ENCODE measurements at places on chromosomes 12 and 14.

DNA sequence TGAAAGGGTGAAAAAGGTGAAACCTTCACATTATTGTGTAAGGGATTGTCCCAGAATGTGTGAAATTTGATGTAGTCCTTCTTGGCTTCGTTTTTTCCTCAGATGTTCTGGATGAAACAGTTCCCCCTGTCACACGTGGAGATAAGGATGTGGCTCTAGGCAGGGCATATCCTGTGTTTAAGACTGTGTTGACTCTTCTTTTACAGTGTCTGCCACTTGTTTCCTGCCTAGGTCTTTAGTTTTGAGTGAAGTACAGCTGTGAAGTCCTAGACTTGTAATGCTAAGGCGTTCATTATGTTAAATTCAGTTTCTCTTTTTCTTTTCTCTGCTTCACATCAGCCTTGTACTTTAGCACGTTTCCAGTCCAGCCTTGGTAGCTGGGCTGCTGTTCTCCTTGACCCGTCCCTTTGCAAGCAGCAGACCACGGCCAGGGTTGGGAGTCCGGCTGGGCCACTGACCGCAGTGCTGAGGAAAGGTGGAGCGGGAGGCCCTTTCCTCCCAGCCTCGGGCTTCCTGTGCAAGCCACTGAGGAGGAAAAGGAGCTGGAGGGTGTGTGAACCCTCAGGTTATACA, 59.1 kb downstream of the RASSF3 start:
- no peak for DNase-seq

DNA sequence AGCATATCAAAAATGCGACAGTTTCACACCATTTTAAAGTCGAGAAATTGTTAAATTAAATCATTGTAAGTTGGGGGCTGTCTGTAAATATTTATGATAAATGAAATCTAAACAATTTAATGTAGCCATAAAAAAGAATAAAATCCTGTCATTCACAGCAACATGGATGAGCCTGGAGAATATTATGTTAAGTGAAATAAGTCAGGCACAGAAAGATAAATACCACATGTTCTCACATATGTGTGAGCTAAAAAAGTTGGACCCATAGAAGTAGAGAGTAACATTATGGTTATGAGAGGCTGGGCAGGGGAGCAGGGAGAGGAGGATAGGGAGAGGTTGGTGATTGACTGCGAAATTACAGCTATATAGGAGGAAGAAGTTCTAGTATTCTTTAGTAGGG, 135.9 kb downstream of the GARIN6 start:
- no peak for DNase-seq

GRCh38 chr14:32367516-32367915, 38.4 kb downstream of the AKAP6 start:
- no peak for DNase-seq

GRCh38 chr14:101495284-101495683, 66.0 kb upstream of the DIO3 start:
- DNase-seq = no peak

- DNase-seq = no peak
These were observed 2.2 kb downstream of the PAWR start for GRCh38 chr12:79688376-79689060.

DNA sequence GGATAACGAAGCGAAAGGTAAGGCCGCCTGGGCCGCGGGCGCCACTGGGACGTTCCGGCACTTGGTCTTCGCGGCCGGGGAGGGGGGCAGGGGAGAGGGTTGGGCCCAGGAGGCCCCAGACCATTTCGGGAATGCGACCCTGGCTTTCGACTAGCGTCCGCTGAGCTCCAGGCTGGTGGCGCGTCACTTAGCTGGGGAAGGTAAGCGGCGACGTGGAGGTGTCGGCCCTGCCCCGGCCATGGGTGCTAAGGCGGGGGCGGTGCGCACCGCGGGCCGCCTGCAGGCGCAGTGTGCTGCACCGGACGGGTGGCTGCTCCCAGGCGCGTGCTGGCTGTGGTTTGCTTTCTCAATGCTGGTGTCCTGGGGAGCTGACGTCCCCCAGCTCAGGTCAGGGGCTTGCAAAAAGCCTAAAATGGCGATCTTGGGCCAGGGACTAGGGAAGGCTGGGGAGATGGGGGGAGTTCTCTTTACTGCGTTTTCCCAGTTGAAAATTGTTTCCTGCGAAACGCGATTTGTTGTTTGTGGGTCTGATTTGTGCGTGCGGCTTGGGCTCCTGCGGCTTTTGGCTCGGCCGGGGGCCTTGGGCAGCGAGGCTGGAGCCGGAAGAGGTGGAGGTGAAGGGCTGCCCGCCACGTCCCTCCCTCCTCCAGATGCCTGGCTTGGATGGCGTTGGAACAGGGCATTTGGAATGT, 1.2 kb downstream of the HOXC10 start:
- no peak for DNase-seq

GRCh38 chr12:95736631-95737030, 53.9 kb downstream of the NTN4 start:
- no peak for DNase-seq

DNA sequence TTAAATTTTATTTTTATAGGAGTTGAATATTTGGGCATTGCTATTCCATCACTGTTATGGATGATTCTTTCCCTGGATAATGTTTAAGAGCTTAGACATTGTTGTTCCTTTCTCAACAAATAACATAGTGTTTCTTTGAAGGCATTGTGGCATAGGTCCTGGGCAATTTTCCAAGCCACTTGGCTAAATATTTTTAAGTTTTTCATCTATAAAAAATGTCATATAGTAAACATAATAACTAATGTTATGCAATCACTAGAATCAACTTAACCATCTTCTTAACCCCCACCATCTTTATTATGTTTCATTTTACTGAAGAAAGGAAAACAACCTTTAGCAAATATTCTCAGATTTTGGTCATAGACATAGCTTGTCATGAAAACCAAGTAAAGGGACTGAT, 600.6 kb upstream of the LMO3 start:
- no peak for DNase-seq

DNA sequence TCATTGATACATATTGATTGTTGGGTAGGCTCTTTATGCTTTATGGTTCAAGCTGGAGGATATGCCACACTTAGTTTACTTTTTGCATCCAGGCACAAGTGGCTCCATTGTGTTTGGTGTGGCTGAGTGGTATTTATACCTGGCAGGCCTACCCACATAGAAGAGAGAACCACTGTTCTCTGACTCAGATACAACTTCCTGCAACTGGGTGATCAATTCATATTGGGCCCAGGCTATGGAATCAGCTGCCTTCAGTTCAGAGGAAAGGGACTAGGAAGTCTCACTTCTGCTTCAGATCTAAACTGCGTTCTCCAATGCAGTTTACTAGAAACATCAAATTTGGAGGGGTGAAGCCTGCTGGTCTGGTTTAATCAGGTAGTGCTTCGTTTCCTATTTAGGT, 49.8 kb upstream of the LRRK2 start:
- DNase-seq = no peak

DNA sequence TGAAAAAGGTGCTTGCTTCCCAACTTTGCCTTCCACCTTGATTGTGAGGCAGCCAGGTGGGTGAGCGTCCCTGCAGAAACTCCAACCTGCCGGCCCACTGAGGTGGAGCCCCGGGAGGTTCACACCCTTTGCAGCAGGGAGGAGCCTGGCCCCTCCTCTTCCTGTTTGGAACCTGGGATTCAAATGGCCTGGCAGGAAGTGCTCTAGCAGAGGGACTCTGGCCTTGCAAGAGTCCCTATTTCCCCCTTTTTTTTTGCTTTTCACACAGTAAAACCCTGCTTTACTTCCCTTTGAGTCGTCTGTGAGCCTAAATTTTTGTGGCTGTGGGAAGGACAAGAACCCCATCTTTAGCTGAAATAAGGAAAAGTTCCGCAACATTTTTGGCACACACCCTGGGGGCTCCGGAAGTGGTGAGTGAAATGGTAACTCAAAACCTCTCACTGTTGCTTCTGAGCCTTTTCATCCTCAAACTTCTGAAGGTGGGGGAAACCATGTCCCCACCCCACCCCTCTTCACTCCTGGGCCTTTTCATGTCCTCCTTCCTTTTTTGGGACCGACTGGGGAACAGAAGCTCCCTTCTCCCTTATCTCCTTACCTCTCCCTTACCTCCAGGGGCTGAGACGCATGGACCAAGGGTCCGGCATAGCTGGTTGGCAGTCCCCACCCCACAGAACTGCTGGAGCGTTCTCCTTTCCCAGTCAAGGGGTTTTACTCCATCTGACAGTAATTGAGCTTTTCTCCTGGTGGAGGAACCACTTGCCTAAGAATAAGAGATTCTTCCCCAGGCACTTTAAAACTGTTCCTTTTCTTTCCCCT, 102.0 kb downstream of the KCNMB4 start:
- DNase-seq = no peak

GRCh38 chr14:73173092-73173735, 36.9 kb downstream of the PSEN1 start:
- DNase-seq = no peak

DNA sequence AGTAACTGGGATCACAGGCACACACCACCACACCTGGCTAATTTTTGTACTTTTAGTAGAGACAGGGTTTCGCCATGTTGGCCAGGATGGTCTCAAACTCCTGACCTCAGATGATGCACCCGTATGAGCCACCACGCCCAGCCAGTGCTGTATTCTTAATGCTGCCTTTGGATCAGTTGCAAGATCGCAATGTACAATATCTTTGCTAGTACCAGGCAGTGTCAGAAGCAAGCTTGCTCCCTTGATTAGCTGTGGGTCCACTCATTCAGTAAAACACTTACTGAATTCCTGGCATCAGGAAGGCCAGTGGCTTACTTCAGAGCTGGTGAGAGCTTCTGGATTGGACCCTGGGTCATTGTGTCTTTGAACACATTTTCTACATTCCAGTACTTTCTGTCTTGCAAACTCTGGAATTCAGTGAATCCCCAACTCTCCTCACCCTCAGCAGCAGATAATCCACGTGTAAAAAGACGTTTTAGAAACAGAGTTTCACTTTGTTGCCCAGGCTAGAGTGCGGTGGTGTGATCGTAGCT, 1183.7 kb downstream of the AACS start:
- no peak for DNase-seq

DNA sequence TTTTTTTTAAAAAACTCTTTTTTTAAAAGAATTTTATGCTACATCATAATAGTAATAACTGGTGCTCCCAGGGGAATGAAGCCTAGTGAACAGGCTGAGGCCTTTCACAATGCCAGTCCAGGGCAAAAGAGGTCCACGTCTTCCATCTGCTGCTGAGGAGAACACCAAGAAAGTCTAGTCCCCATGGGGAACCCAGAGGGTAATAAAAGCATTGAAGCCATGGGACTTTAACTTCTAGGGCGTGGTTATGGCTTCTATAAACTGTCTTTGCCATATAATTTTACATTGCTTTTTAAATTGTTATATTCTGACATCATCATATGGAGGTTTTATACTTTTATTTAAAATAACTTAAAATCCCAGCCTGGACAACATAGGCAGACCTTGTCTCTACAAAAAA, 64.3 kb downstream of the SLC16A7 start:
- DNase-seq = no peak

DNA sequence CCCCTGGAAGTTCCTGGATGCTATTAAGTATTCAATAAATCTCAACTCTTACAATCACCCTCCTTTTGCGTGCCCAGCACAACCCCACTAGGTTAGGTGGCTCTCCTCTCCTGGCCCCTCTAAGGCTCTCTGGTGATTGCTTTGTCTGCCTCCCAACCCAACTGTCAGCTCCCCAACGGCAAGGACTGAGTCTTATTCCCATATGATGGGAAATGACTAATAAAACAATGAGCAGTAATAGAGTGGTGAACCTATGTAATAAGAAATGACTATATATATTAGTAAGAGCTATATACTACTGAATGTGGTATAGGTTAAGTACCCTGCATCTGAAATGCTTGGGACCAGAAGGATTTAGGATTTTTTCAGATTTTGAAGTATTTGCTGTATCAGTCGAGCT, 8.1 kb downstream of the APPL2 start:
- DNase-seq = no peak

GRCh38 chr12:105433804-105434203, 103.3 kb downstream of the C12orf75 start:
- no peak for DNase-seq

DNA sequence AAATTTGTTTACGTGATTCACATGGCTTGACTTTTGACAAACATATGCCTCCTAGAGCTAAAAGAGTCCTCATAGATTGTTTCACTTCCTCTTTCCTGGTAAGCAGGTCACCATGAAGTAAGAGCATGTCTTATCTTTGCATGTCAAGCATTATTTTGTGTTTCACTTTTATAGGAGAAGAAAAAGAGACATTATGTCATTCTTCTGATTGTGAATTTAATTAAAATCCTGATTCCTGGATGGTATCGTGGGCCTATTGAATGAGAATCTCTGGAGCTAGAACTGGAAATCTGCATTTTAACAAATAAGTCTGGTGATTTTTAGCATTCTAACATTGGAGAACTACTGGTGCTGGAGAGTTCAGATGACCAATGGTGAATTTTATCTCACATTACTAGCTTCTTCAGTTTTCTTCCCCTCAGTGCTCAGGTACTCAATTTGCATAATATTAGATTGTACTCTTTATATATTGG, 218.6 kb upstream of the ATP2B1 start:
- DNase-seq = no peak

GRCh38 chr14:77579780-77580179, 36.7 kb downstream of the SPTLC2 start:
- DNase-seq = no peak

- no peak for DNase-seq
These were observed 4.5 kb upstream of the NANOG start for GRCh38 chr12:7784701-7785100.

- no peak for DNase-seq
These were observed 131.0 kb upstream of the SRRM4 start for GRCh38 chr12:118850244-118850825.

DNA sequence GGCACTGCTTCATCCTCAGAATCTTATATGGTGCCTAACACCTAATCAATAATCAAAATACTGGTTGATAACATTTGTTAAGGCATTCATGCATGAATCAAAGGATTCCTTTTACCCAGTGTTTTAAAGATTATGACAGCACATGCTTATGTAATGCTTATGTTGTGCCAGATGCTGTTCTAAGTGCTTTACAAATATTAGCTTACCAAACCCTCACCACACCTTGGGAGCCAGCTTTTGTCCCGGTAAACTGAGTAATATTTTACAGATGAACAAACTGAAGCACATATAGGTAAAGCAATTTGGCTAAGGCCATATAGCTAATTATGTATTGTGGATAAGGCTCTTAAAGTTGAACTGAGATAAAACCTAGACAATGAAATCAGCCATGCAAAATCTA, 209.2 kb downstream of the ALX1 start:
- DNase-seq = no peak

GRCh38 chr14:55654243-55654642, 74.2 kb downstream of the KTN1 start:
- DNase-seq = no peak

- DNase-seq = no peak
These were observed 236.5 kb upstream of the GRIP1 start for GRCh38 chr12:66915306-66915904.

Data from activated CD4-positive, alpha-beta T cell treated with anti-CD3 and anti-CD28 coated beads, Interleukin-2, amount 50 U/mL, for 4 hours (primary cell).